ENCODE measurements at places on chromosomes 12 and 14.
A peak's percentile ranks its signal among the peaks of the same experiment; 100 is the strongest.

GRCh38 chr14:93108105-93108504, 7.6 kb downstream of the ITPK1 start:
- no peak for DNase-seq

DNA sequence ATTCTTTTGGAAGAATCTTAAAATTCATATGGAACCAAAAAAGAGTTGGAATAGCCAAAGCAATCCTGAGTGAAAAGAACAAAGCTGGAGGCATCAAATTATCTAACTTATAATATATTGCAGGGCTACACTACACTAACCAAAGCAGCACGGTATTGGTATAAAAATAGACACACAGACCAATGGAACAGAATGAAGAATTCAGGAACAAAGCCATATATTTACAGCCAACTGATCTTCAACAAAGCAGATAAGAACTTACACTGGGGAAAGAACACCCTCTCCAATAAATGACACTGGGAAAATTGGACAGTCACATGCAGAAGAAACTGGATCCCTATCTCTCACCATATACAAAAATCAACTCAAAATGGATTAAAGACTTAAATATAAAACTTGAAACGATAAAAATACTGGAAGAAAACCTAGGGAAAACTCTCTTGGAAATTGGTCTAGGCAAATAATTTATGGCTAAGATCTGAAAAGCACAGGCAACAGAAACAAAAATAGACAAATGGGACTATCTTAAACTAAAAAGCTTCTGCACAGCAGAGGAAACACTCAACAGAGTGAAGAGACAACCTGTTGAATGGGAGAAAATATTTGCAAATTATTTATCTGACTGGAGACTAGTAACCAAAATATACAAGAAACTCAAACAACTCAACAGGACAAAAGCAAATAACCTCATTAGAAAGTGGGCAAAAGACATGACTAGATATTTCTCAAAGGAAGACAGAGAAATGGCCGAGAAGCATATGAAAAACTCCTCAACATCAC, 286.3 kb downstream of the ITPR2 start:
- DNase-seq = no peak

GRCh38 chr12:2980630-2981029, 21.4 kb downstream of the TEAD4 start:
- DNase-seq = no peak

GRCh38 chr12:10366875-10367274, 23.0 kb downstream of the KLRK1 start:
- DNase-seq = peak; percentile 66
